ENCODE measurements at places on chromosomes 6 and 20.

- H3K4me3 ChIP-seq, result no peak overlapping the region
- no peak for DNase-seq
- no peaks in the 10 kb centered on the region for H3K36me3 ChIP-seq
Observed at GRCh38 chr20:19108155-19108554, 104.3 kb upstream of the SLC24A3 start.

GRCh38 chr20:17690144-17690543, 8.1 kb upstream of the RRBP1 start:
- no peaks in the 10 kb centered on the region for H3K27me3 ChIP-seq
- no peaks in the 10 kb centered on the region for H3K36me3 ChIP-seq
- no peaks in the 10 kb centered on the region for H3K4me1 ChIP-seq

DNA sequence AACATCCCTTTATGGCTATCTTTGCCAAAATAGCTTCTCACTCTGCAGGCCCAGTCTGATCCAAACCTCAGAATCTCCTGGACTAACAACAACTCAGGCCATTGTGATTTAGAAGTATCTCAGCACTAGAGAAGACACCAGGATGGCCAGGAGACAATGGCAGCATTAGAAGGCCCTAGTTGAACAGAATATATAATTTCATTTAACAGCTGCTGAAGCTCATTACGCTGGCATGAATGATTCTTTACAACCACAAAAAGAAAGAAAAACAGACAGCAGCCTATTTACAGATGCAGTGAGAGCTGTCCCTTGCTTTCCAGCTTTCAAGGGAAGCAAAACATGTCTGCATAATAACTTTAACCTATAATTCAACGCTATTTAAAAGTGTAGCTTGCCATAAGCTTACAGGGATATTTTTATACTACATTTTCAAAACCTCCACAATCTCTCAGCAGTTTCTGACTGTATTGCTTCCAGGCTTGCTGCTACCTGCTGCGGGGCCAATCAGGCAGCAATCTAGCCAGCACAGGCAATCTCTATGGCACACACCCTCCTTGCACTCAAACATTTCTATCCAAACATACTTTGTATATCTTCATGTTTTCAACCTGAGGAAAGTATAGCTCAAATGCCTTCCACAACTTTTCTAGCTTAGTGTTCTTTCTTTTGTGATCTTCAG, 107.3 kb downstream of the OGFRL1 start:
- no peaks in the 10 kb centered on the region for H3K4me1 ChIP-seq
- no peaks in the 10 kb centered on the region for H3K27me3 ChIP-seq
- H3K36me3 ChIP-seq, result no peaks in the 10 kb centered on the region
- no peak overlapping the region for H3K27ac ChIP-seq
- no peak for DNase-seq

GRCh38 chr6:105507811-105508210, 104.9 kb upstream of the PREP start:
- H3K27me3 ChIP-seq, result peaks cover 4% of the 10 kb centered on the region
- no peak overlapping the region for H3K27ac ChIP-seq
- H3K4me1 ChIP-seq, result no peaks in the 10 kb centered on the region

DNA sequence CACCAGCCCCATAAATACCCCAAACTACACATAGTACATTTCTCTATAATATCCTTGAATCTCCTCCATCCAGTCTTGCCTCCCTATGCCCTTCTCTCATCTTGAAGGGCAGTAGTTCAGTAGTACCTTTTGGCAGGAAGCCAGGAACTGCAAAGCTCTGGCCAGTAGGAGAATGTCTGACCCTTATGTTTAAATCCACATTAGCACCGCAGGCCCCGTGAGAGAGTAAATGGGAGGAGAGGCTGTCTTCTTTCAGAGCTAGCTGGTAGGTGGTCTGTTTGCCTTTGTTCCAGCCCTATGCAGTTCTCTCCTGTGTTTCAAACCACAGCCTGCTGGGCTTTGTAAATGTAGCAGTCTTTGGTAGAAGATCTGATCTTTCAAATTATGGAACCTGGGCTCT, 690.7 kb downstream of the DOK5 start:
- DNase-seq, result no peak
- H3K27me3 ChIP-seq, result no peaks in the 10 kb centered on the region
- no peak overlapping the region for H3K4me3 ChIP-seq
- H3K27ac ChIP-seq, result no peak overlapping the region
- no peaks in the 10 kb centered on the region for H3K4me1 ChIP-seq
- H3K36me3 ChIP-seq, result no peaks in the 10 kb centered on the region

GRCh38 chr6:81138236-81138635, 614.2 kb downstream of the TENT5A start:
- H3K36me3 ChIP-seq, result no peaks in the 10 kb centered on the region
- H3K4me1 ChIP-seq, result no peaks in the 10 kb centered on the region
- H3K27me3 ChIP-seq, result no peaks in the 10 kb centered on the region
- DNase-seq, result no peak

- no peaks in the 10 kb centered on the region for H3K27me3 ChIP-seq
- H3K4me3 ChIP-seq, result no peak overlapping the region
- no peaks in the 10 kb centered on the region for H3K4me1 ChIP-seq
- no peaks in the 10 kb centered on the region for H3K36me3 ChIP-seq
Observed at GRCh38 chr6:126773112-126773805, 345.2 kb upstream of the RSPO3 start.
